ENCODE measurements at places on chromosomes 5 and 9. TPM values are rescaled to one million over a fixed set of nuclear protein-coding genes. Genes with fewer than 3 reads are reported as not detected.

Gene DIRAS2
- 20.2 TPM for total RNA-seq

Gene NUTM2G
- total RNA-seq = 0.15 TPM

Gene ADAMTSL1
- total RNA-seq = 1.0 TPM

Gene FAM163B
- total RNA-seq = not detected

Gene ORM1
- total RNA-seq = not detected

Gene FST
- 4.9 TPM for total RNA-seq

Gene MYMK
- total RNA-seq = not detected

Gene JAKMIP2
- total RNA-seq = 13.2 TPM

Gene PPIC
- total RNA-seq = 104 TPM

Gene FBLL1
- total RNA-seq = 2.4 TPM

Gene RRAGA
- 104 TPM for total RNA-seq

DNA sequence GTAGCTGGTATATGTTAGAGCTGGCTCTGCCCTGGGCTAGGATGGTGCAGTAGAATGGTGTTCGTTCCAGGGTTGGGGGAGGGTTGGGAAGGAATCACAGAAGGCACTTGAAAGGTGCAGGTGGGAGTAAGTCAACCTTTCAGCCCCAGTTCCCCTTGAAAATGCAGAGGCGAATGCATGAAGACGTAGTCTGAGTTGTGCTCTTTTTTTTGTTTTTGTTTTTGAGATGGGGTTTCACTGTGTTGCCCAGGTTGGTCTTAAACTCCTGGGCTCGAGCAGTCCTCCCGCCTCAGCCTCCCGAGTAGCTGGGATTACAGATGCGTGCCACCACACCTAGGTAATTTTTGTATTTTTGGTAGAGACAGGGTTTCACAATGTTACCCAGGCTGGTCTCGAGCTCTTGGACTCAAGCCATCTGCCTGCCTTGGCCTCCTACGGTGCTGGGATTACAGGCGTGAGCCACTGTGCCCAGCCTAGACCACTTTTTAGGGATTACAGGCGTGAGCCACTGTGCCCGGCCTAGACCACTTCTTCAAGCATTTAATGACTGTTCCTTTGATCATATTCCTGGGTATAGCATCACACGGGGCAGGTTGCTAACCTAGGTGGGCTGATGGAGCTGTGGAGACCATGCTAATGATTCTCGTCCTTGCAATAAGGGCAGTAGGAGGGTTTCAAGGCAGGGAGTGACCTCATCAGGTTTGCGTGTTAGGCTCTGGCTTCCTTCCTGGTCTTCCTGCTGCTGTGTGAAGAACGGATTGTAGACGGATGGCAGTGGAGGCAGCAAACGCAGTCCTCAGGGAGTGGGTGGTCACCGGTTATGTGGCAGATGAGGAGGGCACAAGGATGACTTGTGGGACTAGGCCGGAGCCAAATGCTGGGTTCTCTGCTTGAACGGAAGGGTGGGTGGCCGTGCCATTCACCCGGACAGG is 13.7 kb downstream of the EHMT1 start:
- peak; percentile 59 for DNase-seq

GRCh38 chr5:132566657-132567056 is 9.9 kb downstream of the RAD50 start:
- no peak for DNase-seq

GRCh38 chr5:137648361-137648760 is 87.5 kb downstream of the KLHL3 start:
- DNase-seq = no peak

GRCh38 chr5:137273511-137273910 is 225.6 kb downstream of the SPOCK1 start:
- DNase-seq = no peak

DNA sequence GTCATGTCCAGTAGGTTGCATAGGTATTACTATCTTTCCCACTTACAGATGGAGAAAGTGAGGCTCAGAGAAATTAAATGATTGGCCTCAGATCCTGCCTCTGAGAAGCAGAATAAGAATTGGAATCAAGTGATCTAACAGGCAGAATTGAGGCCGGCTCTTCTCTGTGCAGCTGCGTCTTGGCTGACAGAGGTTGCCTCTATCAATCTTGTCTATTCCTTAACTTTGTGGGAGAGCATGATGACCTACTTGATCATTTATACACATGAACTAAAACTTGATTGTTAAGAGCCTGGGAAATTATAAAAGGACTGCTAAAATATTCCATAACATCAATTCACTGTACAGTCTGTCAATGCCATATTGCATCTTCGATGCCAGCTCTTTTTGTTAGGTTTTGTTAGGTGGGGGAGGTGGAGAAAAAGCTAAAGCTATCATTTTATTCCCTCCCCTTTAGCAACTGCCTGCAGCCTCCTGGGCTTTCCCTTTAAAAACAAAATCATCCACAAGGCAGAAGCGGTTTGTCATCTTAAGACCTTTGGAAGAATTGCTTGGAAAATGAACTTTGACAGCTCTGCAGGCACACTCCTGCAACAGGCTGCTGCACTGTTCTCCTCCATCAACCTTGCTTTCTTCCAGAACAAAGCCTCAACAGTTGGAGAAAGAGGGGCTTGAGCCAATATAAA is 247.4 kb downstream of the SMARCA2 start:
- DNase-seq = no peak

- no peak for DNase-seq
Measured at GRCh38 chr9:6923086-6923485, 165.3 kb downstream of the KDM4C start.

DNA sequence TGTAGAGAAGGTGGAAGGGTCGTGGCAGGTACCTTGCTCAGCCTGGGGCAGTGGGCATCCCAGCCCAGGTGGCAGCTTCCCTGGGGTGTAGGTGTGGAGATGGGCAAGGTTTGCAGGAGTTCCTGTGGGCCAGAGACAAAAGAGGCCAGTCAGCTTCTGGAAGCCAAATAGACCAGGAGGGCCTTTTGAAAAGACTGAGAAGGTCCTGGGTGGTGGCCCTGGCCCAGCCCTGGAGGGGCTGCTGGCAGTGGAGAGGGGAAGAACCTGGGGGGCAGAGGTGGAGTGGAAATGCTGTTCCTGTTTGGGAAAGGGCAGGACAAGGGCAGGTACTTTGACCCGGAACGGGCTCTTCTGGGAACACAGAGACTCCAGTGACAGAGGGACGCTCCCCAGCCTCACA is 7.0 kb upstream of the IL3 start:
- DNase-seq = peak; percentile 59

DNA sequence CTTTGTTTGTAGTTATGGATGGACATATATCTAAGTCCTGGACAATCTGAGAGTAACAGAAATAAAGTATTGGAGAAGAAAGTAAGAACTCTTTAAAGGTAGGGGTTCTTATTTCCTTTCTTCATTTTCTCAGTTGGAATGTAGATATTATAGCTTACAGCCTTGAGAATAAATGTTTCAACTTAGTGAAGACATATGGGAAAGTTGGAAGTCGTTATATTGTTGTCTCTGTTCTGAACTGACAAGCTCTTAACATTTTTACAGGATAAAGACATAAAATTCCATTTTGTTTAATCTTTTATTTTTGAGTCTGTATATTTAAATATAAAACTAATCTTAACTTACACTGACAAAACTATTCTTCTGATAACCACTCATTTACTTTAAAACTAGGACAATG is 2187.5 kb upstream of the ACO1 start:
- DNase-seq = no peak

DNA sequence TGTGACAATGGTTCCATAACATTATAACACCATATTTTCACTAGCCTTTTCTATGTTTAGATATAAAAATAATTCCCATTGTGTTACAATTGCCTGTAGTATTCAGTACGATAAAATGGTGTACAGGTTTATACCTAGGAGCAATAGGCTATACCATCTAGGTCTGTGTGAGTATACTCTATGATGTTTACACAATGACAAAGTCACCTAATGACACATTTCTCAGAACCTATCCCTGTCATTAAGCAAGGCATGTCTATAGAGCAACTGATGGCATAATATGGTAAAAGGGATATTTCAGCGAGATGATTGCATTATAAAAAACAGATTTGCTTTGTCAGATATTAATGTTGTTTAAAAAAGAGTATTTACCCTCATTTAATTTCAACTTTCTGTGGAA is 517.2 kb downstream of the SPOCK1 start:
- DNase-seq = no peak

- no peak for DNase-seq
Measured at GRCh38 chr9:132651259-132651658, 18.5 kb downstream of the DDX31 start.

DNA sequence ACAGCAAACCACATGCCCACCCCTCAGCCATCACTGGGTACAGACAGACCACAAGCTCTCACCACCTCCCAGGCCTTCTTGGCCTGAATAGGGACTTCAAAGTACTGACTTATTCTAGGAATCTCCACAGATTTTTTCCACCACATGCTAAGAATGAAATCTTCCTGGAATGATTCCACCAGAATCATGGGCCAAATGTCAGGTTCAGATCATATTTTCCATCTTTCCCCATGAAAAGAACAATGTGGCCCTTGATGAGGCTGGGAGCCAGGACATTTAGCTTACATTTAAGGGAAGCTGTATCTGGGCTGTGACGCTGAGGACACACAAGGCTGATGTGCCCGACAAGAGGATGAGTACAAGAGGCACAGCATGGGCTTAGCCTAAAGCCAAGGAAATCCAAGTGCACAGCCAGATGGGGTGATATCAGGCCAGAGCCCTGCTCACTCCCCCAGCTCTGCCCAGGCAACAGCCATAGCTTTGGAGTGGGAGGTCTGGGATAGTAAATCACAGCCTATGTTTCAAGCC is 28.1 kb downstream of the ACSL6 start:
- DNase-seq = peak; percentile 25

DNA sequence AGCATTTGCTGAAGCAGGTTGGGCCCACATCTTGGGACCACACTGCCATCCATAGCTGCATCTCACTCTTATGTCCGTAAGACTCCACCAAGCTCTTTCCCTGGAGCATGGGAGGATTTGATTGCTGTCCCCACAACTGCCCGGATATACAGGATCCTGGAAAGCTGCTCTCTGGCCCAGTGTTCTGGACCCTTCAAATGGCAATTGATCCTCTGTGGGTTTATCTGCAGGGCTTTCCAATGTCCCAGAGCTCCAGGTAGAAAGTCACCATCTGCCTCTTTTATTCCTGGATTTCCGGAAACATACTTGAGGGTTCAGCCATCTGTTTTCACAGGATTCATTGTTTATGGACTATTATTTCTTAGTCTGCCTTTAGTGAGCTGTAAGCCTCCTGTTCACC is 214.6 kb downstream of the SREK1 start:
- no peak for DNase-seq

DNA sequence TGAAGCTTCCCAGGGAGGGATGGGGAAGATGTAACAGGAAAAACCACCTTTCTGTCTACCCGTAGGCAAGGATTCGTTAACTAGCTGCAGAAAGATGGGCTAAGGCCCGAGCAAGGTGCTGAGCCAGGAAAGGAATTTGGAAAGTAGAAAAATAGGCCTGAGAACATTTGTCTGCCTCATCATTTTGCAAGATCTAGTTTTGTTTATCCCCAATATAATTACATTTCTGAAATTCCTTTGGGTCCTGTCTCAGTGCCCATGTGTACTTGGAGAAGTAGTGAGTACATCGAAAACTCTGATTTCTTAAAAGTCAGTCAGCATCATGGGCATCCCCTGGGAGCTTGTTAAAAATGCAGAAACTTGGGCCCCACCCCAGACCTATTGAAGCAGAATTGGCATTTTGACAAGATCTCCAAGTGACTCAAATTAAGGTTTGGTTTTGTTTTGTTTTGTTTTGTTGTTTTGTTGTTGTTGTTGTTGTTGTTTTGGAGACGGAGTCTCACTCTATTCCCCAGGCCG is 52.1 kb upstream of the CEMIP2 start:
- DNase-seq = no peak

DNA sequence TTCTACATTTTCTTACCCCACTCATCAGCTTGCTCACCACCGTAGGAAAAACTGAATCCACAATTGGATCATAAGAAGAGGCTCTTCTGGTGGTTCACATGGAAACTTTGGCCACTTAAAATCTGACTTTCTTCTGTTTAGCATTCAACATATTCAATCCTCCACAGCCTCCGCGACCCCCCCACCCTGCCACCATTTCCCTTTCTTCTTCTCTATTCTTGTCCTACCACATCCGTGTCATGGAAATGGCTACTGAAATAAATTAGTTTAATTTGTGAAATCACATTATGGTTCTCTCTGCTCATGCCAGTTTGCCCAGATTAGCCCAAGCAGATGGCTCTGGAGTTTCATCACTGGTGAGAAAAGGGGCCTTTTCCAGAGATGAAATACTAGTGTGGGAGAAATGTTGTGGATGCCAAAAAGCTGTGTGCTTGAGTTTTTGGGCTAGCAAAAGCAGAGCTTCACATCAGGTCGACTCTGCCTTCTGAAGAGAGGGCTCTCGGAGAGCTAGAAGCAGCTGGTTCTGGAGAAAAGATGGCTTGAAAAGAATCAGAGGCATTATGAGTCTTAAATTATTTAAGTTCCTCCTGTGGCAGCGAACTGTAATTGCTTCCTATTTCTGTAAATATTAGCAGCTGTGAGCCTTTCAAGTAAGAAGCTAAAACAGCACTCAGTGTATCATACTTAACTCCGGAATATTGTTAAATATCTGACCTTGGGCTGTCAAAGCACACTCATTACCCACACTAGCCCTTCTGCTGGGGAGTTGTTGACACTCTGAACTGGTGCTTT is 107.1 kb downstream of the MAT2B start:
- DNase-seq = no peak

- no peak for DNase-seq
Measured at GRCh38 chr9:114004221-114004716, 73.8 kb downstream of the AMBP start.

DNA sequence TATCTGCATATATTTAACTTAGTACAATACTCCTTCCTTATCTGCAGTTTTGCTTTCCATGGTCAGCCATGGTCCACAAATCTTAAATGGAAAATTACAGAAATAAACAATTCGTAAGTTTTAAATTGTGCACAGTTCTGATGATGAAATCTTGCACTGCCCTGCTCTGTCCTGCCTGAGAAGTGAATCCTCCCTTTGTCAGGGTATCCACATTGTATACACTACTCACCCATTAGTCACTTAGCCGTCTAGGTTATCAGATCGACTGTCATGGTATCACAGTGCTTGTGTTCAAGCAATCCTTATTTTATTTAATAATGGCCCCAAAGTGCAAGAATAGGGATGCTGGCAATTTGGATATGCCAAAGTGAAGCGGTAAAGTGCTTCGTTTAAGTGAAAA is 8.3 kb upstream of the YTHDC2 start:
- no peak for DNase-seq

GRCh38 chr9:81002906-81003305 is 686.4 kb downstream of the TLE1 start:
- no peak for DNase-seq

- no peak for DNase-seq
Measured at GRCh38 chr5:158195416-158196210, 336.7 kb upstream of the CLINT1 start.

GRCh38 chr5:172546196-172546595 is 91.9 kb upstream of the SH3PXD2B start:
- no peak for DNase-seq

DNA sequence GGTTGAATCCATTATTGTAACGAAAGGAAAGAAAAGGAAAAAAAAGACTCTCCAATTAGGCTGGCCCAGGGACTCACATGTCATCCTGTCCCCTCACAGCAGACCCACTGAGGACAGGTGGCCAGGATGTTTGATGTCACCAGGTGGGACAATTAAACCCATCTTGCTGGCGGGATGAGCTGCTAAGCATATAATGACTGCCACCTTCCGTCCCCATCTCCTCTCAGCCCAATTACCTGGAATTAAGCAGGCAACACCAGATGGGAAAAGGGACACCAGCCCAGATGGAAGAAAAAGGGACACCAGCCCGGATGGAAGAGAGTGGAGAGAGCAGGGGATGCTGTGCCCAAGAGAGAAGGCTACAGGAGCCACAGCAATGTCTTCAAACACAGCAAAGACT is 116.6 kb upstream of the SARDH start:
- no peak for DNase-seq
